Hippocampal formation (tissue), 2 donors: ENCODE measurements at places on chromosomes 1 and 21.

- DNase-seq: no peak
These were observed 280.3 kb downstream of the TGFB2 start for GRCh38 chr1:218625393-218625792.

- DNase-seq: no peak
These were observed 91.7 kb downstream of the COL24A1 start for GRCh38 chr1:86064899-86065298.

- peak; percentile 47 for DNase-seq
These were observed 3.9 kb downstream of the ID3 start for GRCh38 chr1:23555270-23555985.

DNA sequence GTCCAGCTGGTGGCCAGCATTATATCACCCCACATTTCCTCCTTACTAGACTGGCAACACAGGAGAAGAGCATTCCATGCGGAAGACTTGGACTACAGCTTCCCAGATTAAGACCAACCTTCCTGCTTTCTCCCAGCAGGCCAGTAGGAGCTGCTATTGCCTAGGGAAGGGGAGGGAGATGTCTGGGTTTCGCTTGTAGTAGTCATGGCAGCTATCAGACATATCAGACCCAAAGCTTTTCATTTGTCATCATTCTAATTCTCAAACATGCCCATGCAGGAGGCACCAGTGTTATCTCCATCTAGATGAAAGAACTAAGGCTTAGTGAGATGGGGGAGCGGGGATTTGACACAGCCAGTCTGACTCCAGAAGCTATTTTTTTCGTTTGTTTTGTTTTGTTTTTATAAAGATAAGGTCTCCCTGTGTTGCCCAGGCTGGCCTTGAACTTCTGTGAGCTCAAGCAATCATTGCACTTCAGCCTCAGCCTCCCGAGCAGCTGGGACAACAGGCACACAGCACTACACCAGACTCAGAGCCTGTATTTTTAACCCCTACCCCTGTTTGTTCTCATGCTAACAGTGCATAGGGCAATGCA, 4.5 kb downstream of the PLA2G2A start:
- DNase-seq: peak; percentile 8

GRCh38 chr1:67572594-67573221, 112.3 kb upstream of the GADD45A start:
- no peak for DNase-seq

DNA sequence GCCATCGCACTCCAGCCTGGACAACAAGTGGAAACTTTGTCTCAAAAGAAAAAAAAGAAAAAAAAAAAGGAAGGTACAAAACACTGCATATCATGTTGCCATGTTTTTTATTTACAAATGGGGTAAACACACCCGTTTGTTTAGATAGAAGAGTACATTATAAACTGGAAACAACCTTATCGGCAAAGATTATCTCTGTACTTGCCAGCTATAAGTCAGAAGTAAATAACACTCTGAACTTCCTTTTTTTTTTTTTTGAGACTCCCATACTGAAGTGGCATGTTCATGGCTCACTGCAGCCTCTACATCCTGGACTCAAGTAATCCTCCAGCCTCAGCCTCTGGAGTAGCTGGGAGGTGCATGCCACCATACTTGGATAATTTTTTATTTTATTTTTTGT, 21.9 kb downstream of the USP48 start:
- DNase-seq: no peak

GRCh38 chr1:114341856-114342255, 169.1 kb downstream of the TRIM33 start:
- no peak for DNase-seq

GRCh38 chr1:219906924-219907771, 21.2 kb downstream of the SLC30A10 start:
- DNase-seq: no peak

DNA sequence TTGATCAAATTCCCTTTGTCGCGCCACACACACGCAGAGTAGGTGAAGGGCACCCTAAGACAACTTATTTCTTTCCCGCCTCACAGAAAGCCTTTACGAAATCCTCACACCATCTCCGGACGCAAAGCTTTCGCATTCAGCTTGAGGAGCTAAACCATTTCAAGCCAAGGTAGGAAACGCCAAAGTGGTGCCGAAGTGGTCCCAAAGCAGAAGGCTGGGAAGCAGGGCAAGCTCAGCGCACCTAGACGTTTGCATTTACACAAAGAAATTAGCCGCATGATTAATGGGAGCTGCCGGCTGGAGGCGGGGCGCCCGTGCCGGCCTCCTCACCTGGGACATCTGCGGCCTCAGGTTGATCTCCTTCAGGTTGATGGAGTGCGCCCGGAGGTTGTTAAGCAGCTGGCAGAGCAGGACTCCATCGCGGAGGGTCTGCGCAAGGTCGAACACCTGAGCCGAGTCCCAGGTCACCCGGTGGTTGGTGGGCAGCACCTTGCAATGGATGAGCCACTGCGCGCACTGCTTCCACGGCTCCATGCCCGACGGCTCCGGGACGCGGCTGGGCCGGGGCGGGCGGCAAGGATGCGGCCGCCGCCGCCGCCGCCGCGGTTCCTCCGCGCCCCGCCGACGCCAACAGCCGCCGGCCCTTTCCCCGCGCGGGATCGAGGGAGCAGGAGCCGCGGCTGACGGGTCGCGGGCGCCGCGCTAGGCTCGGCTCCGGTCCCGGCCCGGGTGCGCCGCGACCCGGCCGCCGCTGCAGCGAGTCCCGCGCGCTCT, 457 bp downstream of the VAV3 start:
- no peak for DNase-seq

GRCh38 chr1:2087766-2088165, 37.6 kb downstream of the PRKCZ start:
- peak; percentile 78 for DNase-seq

- no peak for DNase-seq
These were observed 3.0 kb upstream of the TMEM54 start for GRCh38 chr1:32903991-32904785.

DNA sequence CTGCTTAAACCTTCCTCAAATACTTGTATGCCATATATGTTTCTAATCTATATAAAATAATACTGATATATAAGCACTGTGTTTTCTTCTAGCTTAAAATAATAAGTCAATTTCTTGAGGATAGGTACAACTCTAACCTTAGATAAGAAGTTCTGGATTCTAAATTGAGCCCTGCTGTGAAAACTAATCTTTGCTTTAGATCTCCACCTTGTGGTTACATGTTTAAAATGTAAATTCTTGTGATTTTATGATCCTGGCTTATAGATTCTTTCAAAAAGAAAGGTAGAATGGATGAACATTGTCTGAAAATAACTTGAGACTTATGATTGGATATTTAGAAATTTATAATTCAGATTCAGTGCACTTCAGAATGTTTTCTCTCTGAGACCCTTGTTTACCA, 38.9 kb upstream of the HMCN1 start:
- DNase-seq: no peak

GRCh38 chr1:41274752-41275545, 32.8 kb upstream of the SCMH1 start:
- DNase-seq: peak; percentile 41

- DNase-seq: no peak
These were observed 24.7 kb downstream of the NADK start for GRCh38 chr1:1753607-1754005.

- DNase-seq: no peak
These were observed 4.1 kb downstream of the NBL1 start for GRCh38 chr1:19648239-19648638.

- no peak for DNase-seq
These were observed 176.8 kb upstream of the SYT6 start for GRCh38 chr1:114330451-114330983.

- no peak for DNase-seq
These were observed 383.9 kb downstream of the TGFB2 start for GRCh38 chr1:218728898-218729565.

DNA sequence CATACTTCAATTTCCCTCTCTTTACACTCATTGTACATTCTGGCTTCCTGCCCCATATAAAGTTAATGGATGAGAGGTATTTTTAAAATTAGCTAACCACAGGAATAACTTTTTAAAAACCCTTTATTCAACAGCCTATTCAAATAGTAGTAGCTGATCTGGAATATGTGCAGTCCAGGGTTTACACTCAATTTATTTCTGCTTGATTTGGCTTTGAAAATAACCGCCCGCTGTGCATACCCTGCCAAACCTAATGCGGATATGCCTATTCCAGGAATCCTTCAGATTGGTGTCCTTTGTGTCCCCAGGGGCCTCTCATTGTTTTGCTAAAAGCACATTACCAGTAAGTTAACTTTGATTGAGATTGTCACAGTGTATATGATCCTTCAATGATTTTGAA, 1686.2 kb downstream of the PLA2G4A start:
- DNase-seq: no peak

- DNase-seq: no peak
These were observed 7.3 kb downstream of the NIBAN1 start for GRCh38 chr1:184966989-184967388.

- DNase-seq: no peak
These were observed 1.7 kb upstream of the RIPK4 start for GRCh38 chr21:41768437-41769042.

DNA sequence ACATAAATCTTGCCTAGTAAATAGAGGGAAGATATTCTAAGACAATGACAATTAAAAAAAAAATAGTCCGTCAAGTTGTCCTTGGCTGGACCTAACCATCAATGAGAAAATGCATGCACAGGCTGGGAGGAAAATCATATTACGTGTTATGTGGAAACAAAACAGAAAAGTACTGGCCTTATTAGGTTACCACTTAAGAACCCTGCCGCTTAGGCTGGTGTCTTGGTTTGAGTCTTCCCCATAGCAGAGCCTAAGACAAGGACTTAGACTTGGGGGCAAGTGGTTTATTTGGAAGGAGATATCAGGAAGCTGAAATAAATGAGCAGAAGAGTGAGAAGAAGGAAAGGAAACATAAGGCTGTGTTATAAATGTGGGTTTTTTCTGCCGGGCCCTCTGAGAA, 186.4 kb downstream of the MRPL39 start:
- DNase-seq: no peak

DNA sequence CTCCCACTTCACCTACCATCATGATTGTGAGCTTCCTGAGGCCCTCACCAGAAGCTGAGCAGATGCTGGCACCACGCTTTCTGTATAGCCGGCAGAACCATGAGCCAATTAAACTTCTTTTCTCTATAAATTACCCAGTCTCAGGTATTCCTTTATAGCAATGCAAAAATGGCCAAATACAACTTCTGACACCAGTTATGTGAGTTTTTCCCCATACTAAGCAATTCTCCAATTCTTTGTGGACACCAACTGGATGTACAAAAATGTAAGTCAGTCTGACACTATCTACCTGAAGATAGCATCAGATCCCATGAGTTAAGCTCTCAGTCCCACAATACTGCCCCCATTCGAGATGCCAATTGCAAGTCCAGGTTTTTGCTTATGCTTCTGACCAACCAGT, 65.4 kb upstream of the PPIH start:
- no peak for DNase-seq

- no peak for DNase-seq
These were observed 55.9 kb downstream of the NEK7 start for GRCh38 chr1:198212675-198213074.

DNA sequence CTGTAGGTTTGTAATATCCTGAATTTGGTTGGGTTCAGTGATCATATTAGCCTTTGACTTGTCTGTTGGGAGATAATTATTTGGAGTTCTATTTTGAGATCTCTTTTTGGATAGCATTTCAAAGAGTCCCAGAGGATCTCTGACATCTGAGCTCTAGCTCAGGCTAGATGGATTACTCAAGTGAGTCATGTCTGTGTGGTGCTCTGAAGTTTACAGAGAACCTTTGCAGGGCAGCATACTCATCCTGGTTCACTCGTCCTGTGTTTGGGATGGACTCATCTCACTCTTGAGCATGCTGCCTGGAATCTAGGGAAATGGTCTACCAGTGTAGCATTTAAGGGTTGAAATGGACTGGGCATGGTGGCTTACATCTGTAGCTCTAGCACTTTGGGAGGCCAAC, 29.4 kb upstream of the BMP8A start:
- DNase-seq: no peak
